GM06990 (cell line): ENCODE measurements at places on chromosomes 6 and 20.
A peak's percentile ranks its signal among the peaks of the same experiment; 100 is the strongest.

- DNase-seq = peak; percentile 41
These were observed 32.6 kb downstream of the C6orf15 start for GRCh38 chr6:31079656-31080261.

DNA sequence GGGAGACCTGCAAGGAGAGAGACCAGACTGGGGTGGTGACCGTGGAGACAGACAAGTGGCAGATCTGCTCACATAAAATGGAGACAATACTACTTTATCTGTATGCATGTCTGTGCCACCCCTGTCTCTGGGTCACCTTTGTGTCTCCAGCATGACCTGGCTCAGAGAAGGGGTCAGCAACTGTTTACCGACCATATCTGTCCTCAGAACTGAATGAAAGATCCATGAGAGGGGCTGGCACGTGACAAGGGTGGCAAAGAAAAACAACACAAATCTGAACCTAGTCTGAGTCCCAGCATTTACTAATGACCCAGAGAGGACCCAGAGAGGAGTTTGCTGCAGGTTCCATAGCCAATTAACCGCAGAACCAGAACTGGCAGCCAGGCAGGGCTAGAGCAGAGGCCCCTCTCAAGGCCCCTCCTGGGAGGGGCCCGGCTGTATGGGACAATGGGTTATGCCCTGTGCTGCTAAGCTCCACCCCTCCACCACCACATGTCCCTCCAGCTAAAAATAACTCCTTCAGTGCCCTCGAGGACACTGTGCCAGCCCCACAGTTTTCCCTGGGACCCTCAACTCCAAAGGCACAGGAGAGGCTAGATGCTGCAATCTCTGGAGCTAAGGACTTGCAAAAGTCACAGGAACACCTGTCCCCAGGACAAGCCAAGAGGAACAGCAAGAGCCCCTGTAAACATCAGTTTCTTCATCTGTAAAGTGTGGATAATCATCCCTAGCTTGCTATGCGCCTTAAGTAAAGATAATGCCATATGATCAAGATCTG, 2.2 kb downstream of the AHCY start:
- DNase-seq = no peak

GRCh38 chr6:53483423-53484353, 61.2 kb downstream of the GCLC start:
- DNase-seq = peak; percentile 41

DNA sequence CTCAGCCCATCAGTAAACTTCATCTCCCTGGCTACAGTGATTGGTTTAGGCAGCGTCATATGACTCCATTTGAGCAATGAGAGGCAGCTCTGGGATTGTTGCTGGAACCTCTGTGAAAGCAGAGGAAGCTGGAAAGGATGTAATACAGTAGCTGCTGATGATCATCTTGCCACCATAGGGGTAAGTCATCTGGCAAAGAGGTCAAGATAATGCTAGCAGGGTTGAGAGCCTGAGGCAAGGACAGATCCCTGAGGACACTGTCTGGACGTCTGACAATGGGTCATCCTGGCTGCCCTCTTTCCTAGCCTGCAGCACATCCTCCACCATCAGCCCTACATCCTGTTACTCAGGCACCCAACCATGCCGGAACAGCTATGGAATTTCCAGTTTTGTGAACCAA, 25.5 kb upstream of the FKBP1A start:
- no peak for DNase-seq

- DNase-seq = no peak
These were observed 2.3 kb downstream of the SUPT3H start for GRCh38 chr6:45375449-45375848.

DNA sequence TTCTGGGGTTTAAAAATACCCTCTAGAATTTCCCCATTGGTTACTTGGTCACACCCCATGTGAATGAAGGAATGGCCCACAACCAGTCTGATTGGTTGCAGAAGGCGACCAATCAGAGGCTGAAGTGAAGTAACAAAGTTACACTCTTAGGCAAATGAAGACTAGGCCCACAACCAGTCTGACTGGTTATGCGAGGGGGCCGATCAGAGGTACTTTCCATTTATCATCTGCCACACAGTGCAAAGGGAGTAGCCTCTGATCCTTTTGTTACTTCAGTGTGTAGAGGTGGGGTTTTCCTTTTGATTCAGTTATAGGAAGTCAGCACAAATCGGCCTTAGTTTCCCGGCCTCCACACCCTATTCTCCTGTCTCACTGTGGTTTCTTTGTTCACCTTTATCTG, 61.2 kb upstream of the SGK1 start:
- peak; percentile 41 for DNase-seq

DNA sequence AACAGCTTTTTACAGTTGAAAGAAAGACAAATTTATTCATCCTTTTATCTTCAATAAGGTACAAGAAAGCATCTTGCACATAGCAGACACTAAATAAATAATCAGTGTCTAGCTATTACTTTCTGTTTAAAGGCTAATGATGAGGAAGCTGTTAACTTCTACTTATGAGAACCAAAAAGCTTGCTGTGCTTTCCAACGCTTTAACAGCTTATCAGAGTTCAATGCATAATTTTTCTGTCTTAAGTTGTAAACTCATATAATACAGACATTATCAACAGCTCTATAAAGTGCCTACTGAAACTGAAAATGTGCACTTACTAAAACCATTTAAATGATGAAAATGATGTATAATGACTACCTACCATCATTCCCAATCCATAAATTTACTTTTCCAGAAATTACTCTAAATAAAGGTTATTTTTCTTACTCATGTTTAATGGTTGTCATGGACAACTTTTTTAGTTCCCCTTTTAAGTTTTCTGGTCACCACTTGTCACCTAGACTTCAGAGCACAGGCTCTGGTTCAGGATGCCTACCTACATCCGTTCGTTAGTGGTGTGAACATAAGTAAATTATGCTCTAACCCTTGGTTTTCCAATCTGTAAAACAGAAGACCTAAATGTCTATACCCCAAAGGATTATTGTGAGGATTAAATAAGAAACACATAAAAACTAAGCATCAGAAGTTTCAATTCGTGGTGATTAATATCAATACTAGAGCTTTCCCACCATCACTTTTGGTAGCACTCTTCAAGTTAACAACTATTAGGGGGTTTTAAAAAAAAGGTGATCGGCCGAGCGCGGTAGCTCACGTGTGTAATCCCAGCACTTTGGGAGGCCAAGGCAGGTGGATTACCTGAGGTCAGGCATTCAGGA, 8.0 kb downstream of the PNISR start:
- peak; percentile 43 for DNase-seq

DNA sequence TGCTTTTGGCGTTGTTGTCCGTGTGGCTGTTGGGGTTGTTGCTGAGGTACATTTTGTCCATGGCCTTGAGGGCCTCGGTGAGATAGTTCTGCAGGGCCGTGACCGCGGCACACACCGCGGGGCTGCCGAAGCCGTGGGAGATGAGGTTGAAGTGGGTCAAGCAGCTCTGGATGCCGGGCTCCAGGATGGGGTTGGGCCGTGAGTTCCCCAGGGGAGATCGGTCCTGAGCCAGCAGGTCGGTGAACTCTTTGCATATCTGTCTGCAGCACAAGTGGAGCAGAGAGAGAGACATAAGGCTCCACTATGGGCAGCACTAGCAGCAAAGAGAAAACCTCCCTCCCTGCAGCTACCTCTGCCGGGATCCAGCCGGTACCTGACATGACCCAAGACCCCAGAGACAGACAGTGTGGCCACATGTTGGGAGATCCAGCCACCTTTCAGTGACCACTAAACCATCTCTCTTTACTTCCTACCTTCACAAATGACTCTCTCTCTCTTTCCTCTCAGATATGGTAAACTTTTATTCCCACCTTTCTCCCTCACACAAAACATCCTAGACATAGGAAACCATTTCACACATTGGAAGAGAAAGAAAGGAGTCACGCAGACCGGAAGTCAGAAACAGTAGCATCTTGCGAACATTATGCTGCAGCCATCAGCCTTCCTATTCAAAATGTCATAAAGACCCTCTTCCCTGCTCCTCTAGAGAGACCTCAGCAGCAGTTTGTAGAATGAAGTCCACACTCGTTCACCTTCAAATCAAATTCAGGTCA, 16.2 kb downstream of the TFAP2A start:
- DNase-seq = no peak

- no peak for DNase-seq
These were observed 182.8 kb downstream of the SASH1 start for GRCh38 chr6:148525453-148525852.

GRCh38 chr20:41452226-41452625, 85.6 kb upstream of the EMILIN3 start:
- DNase-seq = no peak

- no peak for DNase-seq
These were observed 22.2 kb downstream of the TFEB start for GRCh38 chr6:41713159-41713649.

DNA sequence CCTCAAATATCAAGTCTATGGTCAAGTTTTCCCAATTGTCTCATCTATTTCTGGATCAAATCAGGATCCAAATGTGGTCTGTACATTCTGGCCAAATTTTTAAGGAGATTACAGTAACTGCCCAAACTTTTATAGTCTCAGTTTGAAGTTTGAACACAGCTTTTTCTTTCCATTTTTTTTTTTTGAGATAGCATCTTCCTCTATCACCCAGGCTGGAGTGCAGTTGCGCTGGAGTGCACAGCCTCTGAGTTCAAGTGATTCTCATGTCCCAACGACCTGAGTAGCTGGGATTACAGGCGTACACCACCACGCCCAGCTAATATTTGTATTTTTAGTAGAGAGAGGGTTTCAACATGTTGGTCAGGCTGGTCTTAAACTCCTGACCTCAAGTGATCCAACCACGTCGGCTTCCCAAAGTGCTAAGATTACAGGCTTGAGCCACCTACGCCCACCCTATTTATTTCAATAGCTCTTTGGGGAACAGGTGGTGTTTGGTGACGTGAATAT, 84.9 kb upstream of the CARMIL1 start:
- DNase-seq = no peak

DNA sequence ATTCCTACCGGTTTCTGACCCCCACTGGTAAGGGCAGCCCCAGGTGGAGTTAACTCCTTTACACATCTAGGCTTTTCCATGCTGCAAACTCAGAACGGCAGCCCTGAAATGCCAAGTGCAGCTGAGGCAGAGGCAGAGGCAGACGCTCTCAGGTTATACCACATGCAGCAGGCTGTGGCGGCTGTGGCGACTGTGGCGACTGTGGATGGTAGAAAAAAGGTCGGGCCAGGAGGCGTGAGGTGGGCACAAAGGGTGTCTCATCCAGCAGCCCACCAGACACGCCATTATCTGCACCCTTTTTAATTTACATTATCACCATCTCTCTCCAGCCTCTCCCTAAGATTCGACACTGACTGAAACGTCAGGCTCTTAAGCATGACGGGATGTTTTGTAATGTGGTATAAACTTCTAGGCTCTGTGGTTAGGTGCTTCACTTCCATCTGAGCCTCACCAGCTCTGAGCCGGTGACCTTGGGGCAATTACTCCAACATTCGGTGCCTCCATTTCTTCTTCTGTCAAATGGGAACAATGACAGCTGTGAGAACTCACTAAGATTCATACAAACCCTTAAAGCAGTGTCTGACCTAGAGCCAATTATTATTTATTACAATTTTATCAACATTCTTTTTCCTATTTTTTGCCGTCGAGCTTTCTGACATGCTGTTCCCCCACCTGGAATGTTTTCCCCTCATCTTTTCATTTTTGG, 8.2 kb downstream of the KIZ start:
- DNase-seq = no peak

GRCh38 chr6:34147906-34148630, 2.2 kb upstream of the GRM4 start:
- DNase-seq = no peak

DNA sequence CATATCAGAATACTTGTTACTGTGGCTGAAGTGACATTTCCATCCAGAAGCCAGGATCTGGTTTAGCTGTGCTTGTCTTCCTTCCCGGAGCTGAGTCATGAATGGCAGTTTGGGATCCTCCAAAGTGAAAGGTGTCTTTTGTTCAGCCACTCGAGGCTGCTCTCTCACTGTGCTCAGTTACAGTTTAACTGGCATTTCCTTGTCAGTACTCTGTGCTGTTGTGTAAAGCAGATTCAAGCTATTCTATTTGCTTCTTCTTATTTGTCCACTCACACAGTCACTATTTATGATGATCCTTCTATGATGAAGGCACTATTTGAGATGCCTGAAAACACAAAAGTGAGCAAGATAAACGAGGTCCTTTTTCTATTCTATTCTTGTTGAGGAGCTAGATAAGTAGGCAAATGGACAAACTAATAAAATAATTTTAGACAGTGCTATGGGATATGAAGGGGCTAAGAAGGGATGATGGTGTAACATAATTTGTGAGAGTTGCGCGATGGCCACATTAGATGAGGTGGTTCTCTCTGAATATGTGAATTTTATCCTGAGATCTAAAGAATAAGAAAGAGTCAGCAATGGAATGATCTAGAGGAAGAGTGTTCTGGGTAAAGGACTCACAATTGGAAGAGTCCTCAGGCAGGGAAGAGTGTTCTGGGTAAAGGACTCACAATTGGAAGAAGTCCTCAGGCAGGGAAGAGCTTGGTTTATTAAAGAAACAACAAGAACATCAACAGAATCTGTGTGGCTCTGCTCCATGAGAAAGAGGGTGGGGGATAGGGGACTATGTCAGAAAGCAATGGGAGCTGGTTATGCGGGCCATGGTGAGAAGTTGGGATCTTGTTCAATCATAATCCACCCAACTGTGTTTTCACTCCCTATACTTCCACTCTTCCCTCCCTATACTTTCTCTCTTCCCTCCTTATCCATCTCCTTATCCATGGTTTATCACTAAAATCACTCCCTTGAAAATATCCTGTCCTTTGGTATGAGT, 40.1 kb downstream of the CYP24A1 start:
- DNase-seq = no peak

DNA sequence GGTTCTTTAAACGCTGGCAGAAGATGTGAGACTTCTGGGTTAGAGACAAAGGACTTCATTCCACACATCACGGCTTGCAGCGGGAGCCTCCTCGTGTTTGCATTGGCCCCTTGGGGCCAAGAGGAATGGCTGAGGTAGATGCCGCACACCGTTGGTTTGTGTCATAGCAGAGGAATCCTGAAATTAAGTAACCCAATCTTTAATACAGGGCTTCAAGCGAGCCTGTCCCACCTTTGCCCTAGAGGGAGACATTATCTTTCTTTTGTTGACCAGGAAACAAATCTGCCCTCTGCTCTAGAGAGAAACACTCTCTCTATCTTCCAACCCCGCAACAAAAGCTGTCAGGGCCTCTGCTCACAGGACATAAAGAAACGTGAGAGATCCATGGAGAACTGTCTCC, 277.5 kb upstream of the ZFP64 start:
- DNase-seq = no peak

DNA sequence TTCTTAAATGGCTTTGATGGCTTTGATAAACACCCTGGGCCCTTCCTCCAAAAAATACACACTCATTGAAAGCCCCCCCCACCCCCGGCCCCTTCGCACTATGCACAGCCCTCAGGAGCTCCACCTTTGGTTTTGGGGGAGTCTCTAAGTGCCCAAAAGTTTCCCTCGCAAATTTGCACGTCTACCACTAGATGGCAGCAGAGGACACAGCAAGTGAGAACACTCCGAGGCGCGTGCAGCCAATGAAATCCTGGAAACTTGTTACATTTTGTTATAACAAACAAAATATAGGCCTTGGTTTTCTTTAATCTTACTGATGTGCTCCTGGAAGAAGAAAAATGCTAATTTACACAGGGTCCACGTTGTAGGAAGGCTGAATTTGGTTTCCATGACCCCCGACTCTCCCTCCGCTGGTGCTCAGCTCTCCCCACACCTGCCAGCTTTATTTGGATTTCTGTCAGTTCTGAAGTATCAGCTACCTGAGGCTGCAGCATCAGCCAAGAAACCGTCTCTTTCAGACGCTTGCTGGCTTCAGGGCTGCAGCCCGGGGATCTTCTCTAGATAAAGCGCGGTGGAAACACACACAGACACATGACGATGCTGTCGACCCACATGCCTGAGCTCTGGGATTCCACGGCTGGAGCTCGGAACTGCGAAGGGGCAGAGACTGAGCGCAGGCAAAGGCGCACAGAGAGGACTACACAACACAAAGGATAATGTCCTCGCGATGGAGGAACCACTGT, 148.3 kb upstream of the RPS6KA2 start:
- no peak for DNase-seq
